Hippocampal formation (tissue), 2 donors: ENCODE measurements at places on chromosomes 4 and X.
A peak's percentile ranks its signal among the peaks of the same experiment; 100 is the strongest.

- DNase-seq = no peak
These were observed 289.5 kb downstream of the GLUD2 start for GRCh38 chrX:121336831-121337421.

GRCh38 chr4:4991541-4992099 lies 27.6 kb downstream of the CYTL1 start:
- no peak for DNase-seq

DNA sequence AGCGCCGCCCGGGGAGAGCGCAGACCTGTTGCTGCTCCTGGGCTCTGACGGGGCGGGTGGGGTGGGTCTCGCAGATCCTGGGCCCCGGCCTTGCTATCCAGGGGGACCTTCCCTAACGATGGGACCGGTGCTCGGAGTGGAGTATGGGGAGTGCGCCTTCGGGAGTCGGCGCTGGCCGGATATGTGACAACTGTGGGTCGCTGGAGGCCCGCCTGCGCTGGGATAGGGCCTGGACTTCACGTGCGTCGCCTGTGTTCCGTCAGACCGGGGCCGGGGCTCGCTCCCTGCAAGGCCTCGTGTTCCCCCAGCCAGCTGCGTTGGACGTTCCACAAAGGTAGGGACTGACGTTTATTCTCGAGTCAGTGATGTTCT lies 1.3 kb downstream of the TBL1X start:
- DNase-seq = no peak

GRCh38 chr4:186669159-186669731 lies 54.4 kb downstream of the FAT1 start:
- DNase-seq = peak; percentile 52

- DNase-seq = no peak
These were observed 5.4 kb upstream of the CXCR3 start for GRCh38 chrX:71623714-71624113.

DNA sequence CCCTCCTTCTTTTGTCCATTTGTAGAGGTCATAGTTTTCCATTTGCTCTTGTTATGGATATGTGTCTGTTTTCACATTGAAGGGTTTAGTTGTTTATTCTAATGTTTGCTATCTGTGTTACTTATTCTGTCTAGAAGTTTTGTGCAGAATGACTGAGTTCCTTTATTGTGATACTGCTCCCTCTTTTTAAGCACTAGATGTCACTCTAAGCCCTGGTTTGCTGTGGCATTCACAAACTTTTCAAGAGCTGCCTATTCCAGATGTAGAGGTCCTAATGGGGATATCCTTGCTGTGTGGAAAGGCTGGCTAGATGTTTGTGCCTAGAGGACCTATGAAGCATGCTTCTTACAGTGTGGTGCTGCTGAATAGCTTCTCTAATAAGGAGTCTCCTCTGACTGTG lies 338.6 kb downstream of the SPIN4 start:
- no peak for DNase-seq

GRCh38 chr4:71231129-71232055 lies 107.4 kb upstream of the SLC4A4 start:
- DNase-seq = peak; percentile 42

- no peak for DNase-seq
These were observed 23.4 kb upstream of the ACSL1 start for GRCh38 chr4:184849185-184849584.

DNA sequence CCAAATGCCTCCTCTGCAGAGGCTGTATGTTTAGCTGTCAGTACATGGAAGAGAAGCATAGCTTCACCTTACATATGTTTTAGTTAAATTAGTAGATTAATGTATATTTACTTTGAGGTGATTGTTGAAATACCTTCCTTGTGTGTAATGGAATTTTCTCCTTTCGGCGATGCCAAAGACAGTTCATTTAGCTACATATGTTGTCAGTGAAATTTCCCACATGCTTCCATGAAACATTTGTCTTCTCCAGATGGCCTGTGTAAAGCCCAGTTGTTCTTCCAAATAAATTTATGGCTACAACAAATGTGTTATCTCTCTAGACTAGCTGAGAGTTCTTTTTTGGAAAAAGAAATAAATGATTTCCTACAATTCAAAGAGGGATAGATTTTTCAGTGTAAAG lies 95.2 kb downstream of the GPAT3 start:
- peak; percentile 44 for DNase-seq

DNA sequence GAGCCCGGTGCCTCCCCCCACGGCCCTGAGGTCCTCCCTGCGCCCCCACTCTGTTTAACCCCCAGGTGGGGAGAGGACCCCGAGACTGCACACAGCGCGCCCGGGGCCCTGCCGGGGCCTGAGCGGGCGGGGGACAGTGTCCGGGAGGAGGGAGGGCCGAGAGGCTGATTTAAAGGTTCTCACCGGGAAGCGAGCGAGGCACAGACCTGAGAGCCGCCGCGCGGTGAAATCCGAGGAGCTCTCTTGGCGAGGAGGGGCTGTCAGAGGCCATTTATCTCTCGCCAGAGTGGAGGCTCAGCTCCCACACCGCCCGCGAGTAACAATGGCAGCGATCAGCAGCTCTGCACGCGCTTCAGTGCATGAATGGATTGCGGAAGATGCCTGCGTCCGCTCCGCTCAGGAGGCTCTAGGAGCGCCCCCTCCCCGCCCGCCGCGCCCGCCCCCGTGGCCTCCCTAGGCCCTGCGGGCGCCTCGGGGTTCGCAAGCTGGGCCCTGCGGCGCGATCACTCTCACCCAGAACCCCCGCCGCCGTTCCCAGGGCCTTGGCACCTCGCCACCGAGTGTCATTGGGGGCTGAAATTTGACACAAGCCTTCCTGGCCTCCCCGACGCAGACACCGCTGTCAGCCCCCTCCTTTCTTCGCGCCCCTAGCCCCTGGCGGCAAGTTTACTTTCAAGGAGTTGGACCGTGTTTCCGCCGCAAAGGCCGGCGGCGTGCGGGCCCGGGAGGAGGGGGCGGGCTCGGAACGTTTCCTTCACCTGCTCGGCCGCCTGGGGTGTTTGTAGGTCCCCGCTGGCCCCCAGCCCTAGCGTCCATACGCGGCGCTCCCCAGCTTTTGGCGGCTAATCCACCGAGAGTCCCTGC lies 48.7 kb upstream of the BCOR start:
- DNase-seq = no peak
